ENCODE measurements at places on chromosomes 5 and 9. TPM values are rescaled to one million over a fixed set of nuclear protein-coding genes. Genes with fewer than 3 reads are reported as not detected.

Gene PDE6A
- total RNA-seq, result not detected

Gene PCDHB11
- not detected for total RNA-seq

Gene UBAP1
- total RNA-seq, result 29.8 TPM

Gene KCNIP1
- total RNA-seq, result not detected

Gene ENTPD2
- not detected for total RNA-seq

Gene CDKN2B
- not detected for total RNA-seq

DNA sequence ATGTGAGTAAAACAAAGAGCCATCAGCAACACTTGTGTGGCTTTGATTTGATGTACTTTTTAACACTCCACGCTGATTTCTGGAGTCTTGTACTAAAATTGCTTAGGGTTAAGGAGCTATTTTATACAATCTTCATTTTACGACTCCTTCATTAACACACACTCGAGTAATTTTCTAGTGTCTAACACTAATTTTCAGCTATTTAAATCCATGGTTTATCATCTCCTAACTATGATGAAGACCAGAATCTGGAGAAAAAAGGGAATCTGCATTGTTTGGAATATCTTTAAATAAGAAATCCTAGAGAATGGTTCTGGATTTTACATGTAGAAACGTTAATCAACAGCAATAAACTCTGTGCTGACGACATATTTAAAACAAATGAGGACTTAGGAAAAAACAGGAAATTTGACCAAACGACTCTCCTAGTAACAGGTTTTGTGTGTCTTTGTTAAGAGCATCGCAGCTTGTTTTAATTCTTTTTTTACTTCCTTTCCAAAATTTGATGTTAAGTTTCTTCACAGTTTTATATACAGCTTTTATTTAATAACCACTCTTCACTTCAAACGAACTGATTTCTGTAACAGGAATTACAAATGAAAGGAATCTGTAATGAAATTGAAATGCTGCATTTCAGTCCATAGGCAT is 138.5 kb downstream of the AOPEP start:
- H3K36me3 ChIP-seq, result no peaks in the 10 kb centered on the region
- H3K27ac ChIP-seq, result no peak overlapping the region
- H3K27me3 ChIP-seq, result no peaks in the 10 kb centered on the region
- peaks cover 37% of the 10 kb centered on the region for H3K4me1 ChIP-seq

DNA sequence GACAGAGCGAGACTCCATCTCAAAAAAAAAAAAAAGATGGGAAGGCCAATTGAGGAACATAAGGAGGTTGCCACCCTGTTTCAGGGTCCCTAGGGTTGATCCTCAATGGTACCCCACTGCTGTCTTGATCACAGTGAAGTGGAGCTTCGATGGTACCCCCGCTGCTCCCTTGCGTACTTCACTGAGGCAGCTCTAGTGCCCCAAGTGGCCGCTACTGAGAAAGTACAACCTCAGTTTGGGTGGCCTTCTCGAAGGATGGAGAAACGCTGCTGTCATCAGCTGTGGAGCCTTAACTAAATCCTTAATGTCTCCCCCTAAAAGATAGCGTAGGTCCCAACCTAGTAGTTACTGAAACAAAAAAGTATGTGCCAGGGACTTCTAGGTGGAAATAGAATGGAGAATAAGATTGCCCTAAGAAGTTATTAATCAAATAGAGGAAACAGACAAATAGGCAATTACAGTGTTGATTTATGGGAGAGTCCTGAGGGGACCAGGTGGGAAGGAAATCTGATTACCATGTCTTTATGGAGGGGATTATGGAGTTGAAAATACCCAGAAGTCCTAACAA is 6.3 kb downstream of the TESK1 start:
- H3K36me3 ChIP-seq, result peaks cover 20% of the 10 kb centered on the region
- H3K4me3 ChIP-seq, result no peak overlapping the region
- H3K4me1 ChIP-seq, result peaks cover 16% of the 10 kb centered on the region
- peak; percentile 77 for DNase-seq
- H3K27ac ChIP-seq, result no peak overlapping the region

DNA sequence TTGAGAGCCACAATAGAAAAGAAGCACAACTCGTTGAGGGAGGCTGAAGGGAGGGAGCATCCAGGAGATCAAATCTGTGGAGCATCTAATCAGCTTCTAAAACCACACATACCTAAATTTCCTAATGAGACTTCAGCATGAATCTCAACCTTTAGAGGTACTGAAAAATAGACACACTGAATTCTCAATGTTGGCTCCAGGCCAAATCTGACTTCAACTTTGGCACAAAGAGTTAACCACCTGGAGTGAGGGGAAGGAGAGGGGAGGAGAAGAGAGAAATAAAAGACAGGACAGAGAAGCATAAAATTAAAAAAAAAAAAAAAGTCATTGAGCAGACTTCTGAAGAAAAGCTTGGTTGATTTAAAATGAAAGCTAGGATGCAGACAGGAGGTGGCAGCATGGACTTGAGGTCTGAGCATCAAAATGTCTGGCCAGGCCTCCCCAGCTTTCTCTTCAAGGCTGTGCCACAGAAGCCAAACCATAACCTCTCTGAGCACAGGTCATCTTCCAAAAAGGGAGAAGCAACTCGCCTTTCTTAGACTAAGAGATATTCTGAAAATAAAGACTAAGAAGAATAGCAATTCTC is 205.6 kb downstream of the DENND1A start:
- peaks cover 39% of the 10 kb centered on the region for H3K36me3 ChIP-seq
- H3K27me3 ChIP-seq, result no peaks in the 10 kb centered on the region
- DNase-seq, result no peak
- peaks cover 2% of the 10 kb centered on the region for H3K4me1 ChIP-seq

DNA sequence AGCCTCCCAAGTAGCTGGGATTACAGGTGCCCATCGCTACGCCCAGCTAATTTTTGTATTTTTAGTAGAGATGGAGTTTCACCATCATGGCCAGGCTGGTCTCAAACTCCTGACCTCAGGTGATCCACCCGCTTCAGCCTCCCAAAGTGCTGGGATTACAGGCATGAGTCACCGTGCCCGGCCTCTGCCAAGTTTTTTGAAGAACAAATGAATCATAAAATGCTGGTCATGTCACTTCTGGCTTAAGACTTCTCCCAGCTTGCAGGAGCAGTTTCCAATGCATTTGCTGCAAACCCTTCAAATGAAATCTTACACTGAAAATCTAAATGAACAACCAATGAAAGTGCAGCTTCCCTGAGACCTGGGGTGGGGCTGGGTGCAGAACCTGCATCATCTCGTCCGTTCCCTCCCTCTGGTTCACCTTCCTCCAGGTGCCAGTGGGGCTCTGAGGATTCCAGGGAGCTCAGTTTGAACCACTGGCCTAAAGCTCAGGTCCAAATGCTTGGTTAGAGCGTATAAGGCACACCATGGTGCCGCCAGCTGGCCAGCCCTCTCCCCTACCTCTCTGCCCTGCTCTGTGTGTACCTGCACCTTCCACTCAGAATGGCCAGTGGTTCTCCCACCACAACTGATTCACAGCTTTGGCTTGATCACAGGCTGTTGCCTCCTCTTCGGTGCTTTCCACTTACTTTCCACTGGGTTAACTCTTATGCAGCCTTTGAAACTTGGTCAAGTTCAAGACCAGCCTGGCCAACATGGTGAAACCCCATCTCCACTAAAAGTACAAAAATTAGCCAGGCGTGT is 39.8 kb upstream of the FUBP3 start:
- peaks cover 16% of the 10 kb centered on the region for H3K4me1 ChIP-seq
- H3K27ac ChIP-seq, result no peak overlapping the region
- no peaks in the 10 kb centered on the region for H3K36me3 ChIP-seq
- peaks cover 44% of the 10 kb centered on the region for H3K27me3 ChIP-seq
- H3K4me3 ChIP-seq, result no peak overlapping the region

GRCh38 chr9:77659926-77660325 is 11.8 kb upstream of the GNA14 start:
- peaks cover 8% of the 10 kb centered on the region for H3K27me3 ChIP-seq
- no peak overlapping the region for H3K27ac ChIP-seq
- no peak overlapping the region for H3K4me3 ChIP-seq
- no peak for DNase-seq
- H3K4me1 ChIP-seq, result no peaks in the 10 kb centered on the region

- peaks cover 30% of the 10 kb centered on the region for H3K4me1 ChIP-seq
- peak; percentile 77 for DNase-seq
- H3K4me3 ChIP-seq, result no peak overlapping the region
- no peaks in the 10 kb centered on the region for H3K27me3 ChIP-seq
Observed at GRCh38 chr5:172223901-172224873, 30.2 kb downstream of the EFCAB9 start.

DNA sequence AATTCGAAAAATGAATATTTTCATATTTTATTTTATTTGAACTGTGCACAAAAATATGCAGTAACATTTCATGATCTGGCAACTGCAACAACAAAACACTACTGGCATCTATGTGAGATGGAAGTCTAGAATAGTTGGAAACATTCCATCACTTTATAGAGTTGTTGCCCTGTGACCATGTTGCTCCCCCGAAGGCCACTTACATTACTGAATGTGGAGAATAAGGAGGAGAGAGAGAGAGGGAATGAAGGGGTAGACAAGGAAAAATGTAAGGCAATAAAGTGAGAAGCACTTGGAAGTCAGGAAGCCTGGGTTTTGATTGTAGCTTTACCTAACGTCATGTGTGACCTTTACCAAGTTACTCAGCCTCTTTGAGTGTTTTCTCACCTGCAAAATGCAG is 437.2 kb upstream of the EDIL3 start:
- H3K36me3 ChIP-seq, result no peaks in the 10 kb centered on the region
- no peak for DNase-seq
- no peaks in the 10 kb centered on the region for H3K4me1 ChIP-seq
- no peak overlapping the region for H3K4me3 ChIP-seq
- no peaks in the 10 kb centered on the region for H3K27me3 ChIP-seq

DNA sequence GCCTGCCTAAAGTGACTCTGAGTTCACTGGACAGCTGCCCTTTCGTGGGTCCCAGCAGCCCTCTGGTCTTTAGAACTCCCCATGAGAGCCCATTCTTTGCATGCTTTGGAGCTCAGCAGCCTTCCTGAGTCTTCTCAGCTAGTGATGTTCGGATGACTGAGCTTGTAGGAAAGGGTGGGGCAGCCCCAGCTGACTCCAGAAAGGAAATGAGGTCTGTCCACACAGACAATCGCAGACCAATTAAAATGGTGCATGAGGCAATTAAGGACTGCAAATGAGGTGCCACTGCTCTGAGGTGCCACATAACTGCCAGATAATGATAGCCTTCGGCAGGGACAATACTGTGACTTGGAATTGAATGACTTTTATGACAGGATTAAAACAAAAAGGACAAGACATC is 25.4 kb upstream of the TOMM5 start:
- H3K27ac ChIP-seq, result no peak overlapping the region
- no peaks in the 10 kb centered on the region for H3K4me1 ChIP-seq
- no peaks in the 10 kb centered on the region for H3K36me3 ChIP-seq
- no peak for DNase-seq
- H3K4me3 ChIP-seq, result no peak overlapping the region
- H3K27me3 ChIP-seq, result no peaks in the 10 kb centered on the region

GRCh38 chr9:85914108-85914507 is 26.8 kb upstream of the NAA35 start:
- peaks cover 12% of the 10 kb centered on the region for H3K4me1 ChIP-seq
- DNase-seq, result no peak
- H3K4me3 ChIP-seq, result no peak overlapping the region
- no peaks in the 10 kb centered on the region for H3K36me3 ChIP-seq

DNA sequence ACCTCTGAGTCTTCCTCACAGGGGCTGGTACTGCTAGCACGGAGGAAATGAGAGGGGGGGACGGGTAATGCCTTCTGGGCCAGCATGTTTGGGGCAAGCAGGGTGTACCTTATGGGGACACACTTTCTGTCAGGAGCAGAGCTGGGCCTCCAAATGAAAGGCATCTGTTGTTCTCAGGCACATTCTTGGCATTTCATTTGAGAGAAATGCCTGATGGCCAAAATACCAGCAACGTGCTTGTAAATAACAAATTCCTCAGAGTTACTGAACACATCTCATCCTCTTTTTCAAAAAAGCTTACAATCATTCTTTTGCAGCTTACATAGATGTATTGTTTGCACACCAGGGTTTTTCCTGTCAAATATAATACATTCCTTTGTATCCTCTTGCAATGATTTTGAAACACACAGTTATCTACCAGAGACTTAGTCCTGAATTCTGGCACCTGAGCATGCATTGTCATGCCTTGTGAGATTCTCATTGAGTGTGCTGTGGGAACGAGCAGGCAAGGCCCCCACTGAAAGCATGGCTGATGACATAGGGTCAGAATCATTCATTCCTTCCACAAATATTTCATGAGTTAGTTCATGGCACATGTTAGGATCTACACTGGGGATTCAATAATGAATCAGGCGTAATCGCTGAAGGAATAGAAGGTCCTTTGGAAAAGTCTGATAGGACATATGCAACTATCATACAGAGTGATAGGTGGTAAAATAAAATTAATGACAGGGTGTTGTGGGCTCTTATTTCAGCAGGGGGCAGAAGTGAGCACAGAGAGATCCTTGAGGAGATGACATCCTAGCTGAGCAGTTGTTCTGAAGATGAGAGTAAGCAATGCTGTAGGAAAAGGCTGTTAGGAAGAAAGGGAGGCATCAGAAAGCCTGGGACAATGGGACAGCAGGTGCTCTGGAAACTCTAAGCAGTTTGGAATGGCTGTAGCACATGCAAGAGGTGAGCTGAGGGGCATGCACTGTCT is 260.9 kb upstream of the TUT7 start:
- peaks cover 12% of the 10 kb centered on the region for H3K27me3 ChIP-seq
- no peak overlapping the region for H3K4me3 ChIP-seq
- H3K4me1 ChIP-seq, result no peaks in the 10 kb centered on the region

DNA sequence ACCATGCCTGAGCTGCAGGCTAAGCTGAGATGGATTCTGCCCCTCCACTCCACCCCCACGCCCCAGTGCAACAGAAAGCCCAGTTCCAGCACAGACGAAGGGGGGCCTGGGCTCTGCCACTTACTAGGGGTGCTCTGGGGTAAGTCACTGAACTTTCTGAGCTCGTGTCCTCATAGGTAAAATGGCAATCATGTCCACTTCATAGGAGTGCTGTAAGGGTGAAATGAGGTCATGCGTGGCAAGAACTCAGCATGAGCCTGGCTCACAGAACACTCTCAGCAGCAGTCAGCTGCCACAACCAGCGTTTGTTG is 8.4 kb upstream of the PSD2 start:
- H3K27ac ChIP-seq, result no peak overlapping the region
- no peaks in the 10 kb centered on the region for H3K4me1 ChIP-seq
- peak overlapping the region; percentile 71 for H3K4me3 ChIP-seq
- H3K27me3 ChIP-seq, result peaks cover 13% of the 10 kb centered on the region

All from activated CD8-positive, alpha-beta T cell treated with anti-CD3 and anti-CD28 coated beads for 36 hours (primary cell).